ENCODE measurements at places on chromosomes 12 and 14. TPM values are rescaled to one million over a fixed set of nuclear protein-coding genes. Genes with fewer than 3 reads are reported as not detected.

Gene SMCO2
- 0.22 TPM for total RNA-seq

Gene SERPINA9
- total RNA-seq: not detected

Gene CIDEB
- 0.22 TPM for total RNA-seq

Gene RNASE2
- not detected for total RNA-seq

Gene CLEC4D
- total RNA-seq: not detected

Gene CBLN3
- 5.0 TPM for total RNA-seq

Gene SERPINA10
- not detected for total RNA-seq
